Endodermal cell (in vitro differentiated cells): ENCODE measurements at places on chromosomes 5 and 9. TPM values are rescaled to one million over a fixed set of nuclear protein-coding genes. Genes with fewer than 3 reads are reported as not detected.

DNA sequence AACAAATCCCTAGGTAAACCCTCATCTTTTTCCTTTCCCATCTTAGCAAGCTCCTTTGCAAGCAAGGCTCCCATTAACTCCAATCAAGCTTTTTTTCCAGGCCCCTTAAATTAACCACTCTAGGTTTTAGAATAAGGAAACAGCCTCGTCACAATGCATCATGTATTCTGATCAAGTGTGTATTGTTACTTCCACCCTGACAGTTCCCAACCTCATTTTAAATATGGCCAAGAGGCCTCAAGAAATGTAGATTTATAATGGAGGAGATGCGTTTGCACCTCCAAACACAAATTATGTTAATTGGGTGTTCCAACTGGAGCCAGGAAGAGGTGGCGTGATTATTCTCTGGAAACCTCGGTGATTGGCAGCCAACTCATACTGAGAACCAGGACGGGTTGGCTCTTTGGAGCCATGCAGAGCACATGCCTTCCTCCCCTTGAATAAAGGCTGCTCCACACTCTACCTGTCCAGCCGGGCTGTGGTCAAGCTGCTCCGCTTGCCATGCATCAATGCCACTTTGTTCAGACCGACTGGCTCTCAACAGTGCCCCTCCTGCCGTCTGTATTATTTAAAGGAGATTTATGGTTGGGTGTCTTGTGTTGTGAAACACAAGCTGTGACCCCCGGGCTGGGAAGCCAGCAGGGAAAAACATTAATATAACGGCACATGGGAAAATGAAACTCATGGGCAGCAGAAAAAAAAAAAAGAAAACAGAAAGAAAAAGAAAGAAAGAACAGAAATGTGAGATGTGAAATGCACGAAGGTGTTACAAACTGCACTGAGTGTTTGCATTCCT lies 191.1 kb downstream of the EBF1 start:
- no peak overlapping the region for H3K4me3 ChIP-seq
- H3K4me1 ChIP-seq: no peaks in the 10 kb centered on the region
- H3K27me3 ChIP-seq: peaks cover 10% of the 10 kb centered on the region
- no peak for DNase-seq
- no peak overlapping the region for H3K27ac ChIP-seq
- H3K36me3 ChIP-seq: no peaks in the 10 kb centered on the region

The SH3TC2 gene
- 0.27 to 0.50 TPM in 2 of 3 replicates, not detected in the other for total RNA-seq

- H3K27me3 ChIP-seq: no peaks in the 10 kb centered on the region
- DNase-seq: no peak
- no peak overlapping the region for H3K4me3 ChIP-seq
Measured at GRCh38 chr5:114477816-114478334, 116.0 kb downstream of the KCNN2 start.

DNA sequence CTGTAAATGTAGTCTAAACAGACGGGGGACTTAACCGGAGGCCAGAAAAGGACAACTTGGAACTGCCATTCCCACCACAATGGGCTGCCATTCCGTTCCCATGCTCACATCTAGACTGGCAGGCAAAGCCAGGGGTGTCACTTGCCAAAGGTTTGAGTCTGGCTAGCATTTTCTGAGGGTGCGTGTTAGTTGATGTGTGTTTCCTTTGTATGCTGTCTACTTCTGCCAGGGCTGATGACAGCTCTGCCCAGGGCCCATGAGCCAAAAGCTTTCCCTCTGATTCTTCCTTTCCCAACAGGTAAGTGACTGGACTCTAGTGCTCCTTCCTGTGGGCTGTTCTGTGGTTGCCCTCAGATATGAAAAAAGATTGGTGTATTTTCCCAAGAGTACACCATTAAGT lies 68.0 kb downstream of the ZNF608 start:
- no peak for DNase-seq
- no peaks in the 10 kb centered on the region for H3K27me3 ChIP-seq
- peaks cover 38% of the 10 kb centered on the region for H3K36me3 ChIP-seq
- peak overlapping the region; percentile 49 for H3K27ac ChIP-seq
- peaks cover 24% of the 10 kb centered on the region for H3K4me1 ChIP-seq
- no peak overlapping the region for H3K4me3 ChIP-seq

DNA sequence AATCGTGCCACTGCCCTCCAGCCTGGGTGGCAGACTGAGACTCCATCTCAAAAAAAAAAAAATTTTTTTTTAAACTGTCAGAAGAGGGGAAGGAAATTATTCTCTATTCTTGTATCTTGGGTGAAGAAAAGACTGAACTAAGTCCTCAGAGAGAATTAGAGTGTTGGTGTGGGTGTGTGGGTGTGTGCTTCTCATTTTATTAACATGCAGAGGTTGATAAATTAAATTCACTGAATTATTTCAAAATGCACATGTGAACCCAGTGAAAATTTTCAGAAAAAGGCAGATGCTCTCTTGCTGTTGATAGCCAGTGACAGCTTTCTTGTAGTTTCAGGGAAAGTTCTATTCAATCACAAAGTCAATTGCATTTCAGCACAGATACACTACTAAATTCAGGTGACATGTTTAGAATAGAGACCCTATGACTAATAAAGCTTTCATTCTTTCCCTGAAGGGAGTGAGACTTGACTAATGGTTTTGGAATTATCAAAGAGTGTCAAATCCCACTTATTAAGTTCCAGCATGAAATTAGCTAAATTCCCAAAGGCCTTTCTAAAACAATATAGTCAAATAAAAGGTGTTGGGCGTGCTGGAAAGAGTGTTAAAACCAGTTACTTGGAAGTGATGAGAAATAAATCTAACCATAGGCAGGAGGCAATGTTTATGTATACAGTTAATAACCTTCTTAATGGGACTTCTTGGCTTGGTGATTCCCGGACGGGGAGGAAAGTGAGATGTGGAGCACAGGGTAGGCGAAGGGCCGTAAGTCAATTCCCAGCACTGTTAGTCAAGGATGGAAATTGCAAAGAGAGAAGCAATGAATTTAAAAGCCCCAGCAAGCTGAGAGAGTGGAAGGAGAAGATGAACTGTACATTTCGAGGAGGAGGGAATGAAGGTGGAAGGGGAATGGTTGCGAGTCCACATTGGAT lies 103.2 kb upstream of the SPATA31D4 start:
- no peaks in the 10 kb centered on the region for H3K36me3 ChIP-seq
- DNase-seq: no peak
- peaks cover 17% of the 10 kb centered on the region for H3K4me1 ChIP-seq
- no peak overlapping the region for H3K4me3 ChIP-seq
- H3K27ac ChIP-seq: peak overlapping the region; percentile 83

The GDNF gene
- total RNA-seq: 2.4 and 3.3 TPM in 2 replicates

- DNase-seq: peak; percentile 55
- H3K27ac ChIP-seq: no peak overlapping the region
- no peaks in the 10 kb centered on the region for H3K27me3 ChIP-seq
Measured at GRCh38 chr9:34176089-34176488, 2.8 kb upstream of the UBAP1 start.

The LOX gene
- total RNA-seq: 16.4 and 27.6 TPM in 2 replicates

- H3K27ac ChIP-seq: no peak overlapping the region
- no peak overlapping the region for H3K4me3 ChIP-seq
- no peaks in the 10 kb centered on the region for H3K27me3 ChIP-seq
- no peaks in the 10 kb centered on the region for H3K36me3 ChIP-seq
Measured at GRCh38 chr5:83701886-83702285, 18.8 kb downstream of the HAPLN1 start.

- H3K36me3 ChIP-seq: no peaks in the 10 kb centered on the region
- no peak overlapping the region for H3K27ac ChIP-seq
- peaks cover 11% of the 10 kb centered on the region for H3K27me3 ChIP-seq
Measured at GRCh38 chr5:6280425-6281100, 97.8 kb downstream of the MED10 start.

The CTXN3 gene
- not detected in 2 replicates for total RNA-seq

- peak overlapping the region; percentile 76 for H3K27ac ChIP-seq
- no peaks in the 10 kb centered on the region for H3K4me1 ChIP-seq
- H3K36me3 ChIP-seq: no peaks in the 10 kb centered on the region
- no peak for DNase-seq
- H3K27me3 ChIP-seq: no peaks in the 10 kb centered on the region
Measured at GRCh38 chr9:133928248-133928764, 63.8 kb downstream of the VAV2 start.
